ENCODE measurements at places on chromosomes 3 and 15. TPM values are rescaled to one million over a fixed set of nuclear protein-coding genes. Genes with fewer than 3 reads are reported as not detected.

Gene EIF4G1
- 254 TPM for total RNA-seq

GRCh38 chr3:114356066-114356465, 62.2 kb downstream of the TIGIT start:
- DNase-seq: no peak

GRCh38 chr3:183185696-183186095, 23.2 kb upstream of the LAMP3 start:
- DNase-seq: no peak

Gene CHRFAM7A
- total RNA-seq: 0.22 TPM

DNA sequence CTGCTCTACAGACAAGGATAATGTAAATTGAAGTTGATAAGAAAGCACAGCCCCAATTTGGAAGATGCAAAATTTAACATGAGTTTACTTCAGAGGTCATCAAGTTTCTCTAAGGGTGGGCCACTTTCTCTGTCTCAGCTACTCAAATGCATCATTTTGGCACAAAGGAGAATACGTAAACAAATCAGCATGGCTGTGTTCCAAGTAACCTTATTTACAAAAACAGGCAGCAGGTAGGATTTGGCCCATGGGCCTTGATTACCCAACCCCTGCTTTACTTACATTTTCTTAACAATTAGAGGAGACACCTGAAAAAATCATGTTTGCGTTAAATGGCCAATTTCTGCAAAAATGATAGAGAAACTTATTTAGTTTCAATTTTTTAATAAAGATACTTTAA, 181.7 kb downstream of the GBE1 start:
- DNase-seq: no peak

Gene TUSC2
- 28.2 TPM for total RNA-seq

GRCh38 chr3:120597445-120598049, 1.4 kb downstream of the NDUFB4 start:
- DNase-seq: no peak

DNA sequence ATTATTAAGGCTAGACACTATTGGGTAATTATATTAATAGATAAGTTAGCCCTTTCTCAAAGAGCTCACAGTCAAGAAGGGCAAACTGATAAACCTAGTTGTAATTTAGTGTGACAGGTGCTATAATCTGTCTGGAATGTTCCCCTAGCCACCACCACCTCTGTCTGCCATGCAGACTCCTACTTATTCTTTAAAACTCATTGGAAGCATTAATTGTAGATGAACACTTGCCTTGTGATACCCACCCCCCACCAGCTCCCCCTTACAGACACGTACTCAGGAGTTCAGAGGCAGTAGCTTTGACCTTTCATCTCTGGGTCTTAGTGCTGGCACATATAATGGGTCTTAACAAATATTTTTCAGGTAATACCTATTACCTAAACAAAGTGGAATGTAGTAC, 195.9 kb downstream of the TP63 start:
- no peak for DNase-seq

Data from Right ventricle myocardium superior (tissue), 1 donor.